Left renal cortex interstitium (tissue), 4 donors: ENCODE measurements at places on chromosomes 1 and 21.
A peak's percentile ranks its signal among the peaks of the same experiment; 100 is the strongest.

GRCh38 chr1:27644369-27645070 is 9.5 kb upstream of the FGR start:
- DNase-seq, result no peak

- no peak for DNase-seq
These were observed 2.0 kb downstream of the HES3 start for GRCh38 chr1:6245869-6246496.

- no peak for DNase-seq
These were observed 22.8 kb downstream of the RAB7B start for GRCh38 chr1:205980237-205980870.

GRCh38 chr1:117555806-117556205 is 50.0 kb upstream of the TENT5C start:
- no peak for DNase-seq

DNA sequence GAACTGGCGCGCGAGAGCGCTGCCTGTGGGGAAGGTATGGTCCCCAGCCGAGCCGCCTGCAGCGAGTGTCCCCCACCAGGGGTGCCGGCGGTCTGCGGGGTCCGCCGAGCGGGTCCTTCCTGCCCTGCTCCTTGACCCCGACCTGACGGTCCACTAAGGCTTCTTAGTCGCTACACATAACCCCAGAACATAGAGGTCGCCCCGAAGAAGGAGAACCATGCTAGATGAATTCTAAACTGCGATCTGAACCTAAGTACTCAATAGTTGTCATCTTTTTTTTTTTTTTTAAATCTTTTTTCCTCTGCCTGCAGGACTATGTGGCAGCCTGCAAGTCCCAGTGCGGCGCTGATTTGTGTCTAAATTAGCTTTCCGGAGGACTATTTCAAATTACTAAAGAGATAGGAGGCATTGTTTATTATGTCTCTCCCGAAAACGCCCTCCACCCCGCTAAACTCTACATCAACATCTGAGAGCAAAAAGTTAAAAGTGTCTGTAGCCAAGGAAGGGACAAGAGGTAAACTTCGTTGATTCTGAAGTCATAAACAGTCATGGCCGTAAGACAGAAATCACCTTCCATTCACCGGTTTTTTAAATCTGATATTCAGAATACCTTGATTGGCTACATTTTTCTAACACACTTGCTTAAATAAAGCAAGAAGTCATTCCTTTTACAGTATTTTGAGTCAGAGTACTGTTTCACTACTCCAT is 476 bp downstream of the AXDND1 start:
- peak; percentile 15 for DNase-seq

GRCh38 chr1:199041173-199041914 is 402.5 kb downstream of the PTPRC start:
- DNase-seq, result no peak

DNA sequence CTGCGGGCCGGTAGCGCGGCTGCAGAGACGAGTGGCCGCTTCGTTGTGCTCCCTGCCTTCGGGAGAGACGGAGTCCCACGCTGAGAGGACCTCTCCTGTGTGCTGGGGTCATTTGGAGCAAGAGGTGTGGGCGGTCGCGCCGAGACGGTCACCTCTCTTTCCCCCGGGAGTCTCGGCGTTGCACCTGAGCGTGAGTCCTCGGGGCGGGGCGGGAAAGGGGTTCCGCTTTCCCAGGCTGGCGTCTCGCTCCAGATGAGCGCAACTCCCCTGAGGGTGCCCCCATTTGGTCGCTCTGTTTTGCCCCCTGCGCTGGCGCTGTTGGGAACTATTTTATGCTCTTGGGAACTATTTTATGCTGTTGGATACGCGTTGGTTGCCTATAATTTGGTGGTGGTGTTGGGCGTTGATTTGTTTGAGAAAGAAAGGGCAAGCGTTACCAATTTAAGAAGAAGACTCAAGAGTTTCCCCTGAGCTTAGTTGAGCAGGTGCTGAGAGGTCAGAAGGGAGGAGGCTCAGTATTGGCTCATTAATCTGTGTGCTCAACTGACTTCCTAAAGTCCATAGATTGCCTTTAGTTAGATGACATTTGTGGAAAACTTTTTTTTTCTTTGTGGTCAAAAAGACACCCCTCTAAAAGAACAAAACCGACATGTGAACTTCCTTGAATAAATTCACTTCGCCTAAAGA is 683 bp downstream of the LRRC8B start:
- DNase-seq, result peak; percentile 32

DNA sequence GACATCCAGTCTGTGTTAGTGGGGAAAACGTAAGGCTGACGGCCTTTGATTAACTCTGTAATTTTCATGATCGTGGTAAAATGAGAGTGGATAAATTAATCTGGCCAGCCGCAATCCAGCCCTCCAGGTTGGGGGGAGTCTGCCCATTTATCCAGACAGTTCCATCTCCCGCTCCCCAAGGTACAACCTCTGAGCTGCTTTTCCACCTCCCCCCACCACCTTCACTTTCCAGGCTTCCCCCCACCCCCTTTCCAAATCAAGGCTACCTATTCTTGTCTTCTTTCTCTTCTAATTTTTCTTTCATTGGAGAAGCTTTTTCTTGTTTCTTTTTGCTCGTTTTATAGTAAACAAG is 6.0 kb downstream of the MIER1 start:
- DNase-seq, result no peak

- no peak for DNase-seq
These were observed 3.1 kb downstream of the SMIM1 start for GRCh38 chr1:3775490-3776230.

GRCh38 chr1:110749960-110750359 is 75.2 kb upstream of the KCNA3 start:
- DNase-seq, result no peak

- DNase-seq, result no peak
These were observed 140.6 kb upstream of the SAMSN1 start for GRCh38 chr21:14686466-14687267.

DNA sequence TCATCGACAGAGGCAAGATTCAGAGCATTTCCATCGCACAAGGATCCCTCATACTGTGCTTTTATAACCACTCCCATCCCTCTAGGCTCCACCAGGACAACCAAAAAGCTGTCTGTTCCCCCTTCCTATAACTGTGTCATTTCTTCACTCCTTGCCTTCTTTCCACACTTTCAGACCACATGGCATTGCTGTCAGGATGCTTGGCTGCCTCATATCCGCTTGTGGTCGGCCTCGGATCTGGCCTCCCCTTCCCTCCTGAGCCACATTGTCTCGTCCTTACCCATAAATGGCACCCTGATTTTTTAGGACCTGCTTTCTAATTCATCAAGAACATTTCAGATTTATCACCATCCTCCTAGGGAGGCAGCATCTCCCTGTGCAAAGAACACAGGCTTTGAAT is 80.5 kb downstream of the HIVEP3 start:
- DNase-seq, result no peak

- peak; percentile 64 for DNase-seq
These were observed at the start of gene LAMC1 for GRCh38 chr1:183023146-183023600. Gene LAMC1, plus strand, starts transcription at chr1:183023420. Its CDS starts 297 bp downstream, at chr1:183023717.

DNA sequence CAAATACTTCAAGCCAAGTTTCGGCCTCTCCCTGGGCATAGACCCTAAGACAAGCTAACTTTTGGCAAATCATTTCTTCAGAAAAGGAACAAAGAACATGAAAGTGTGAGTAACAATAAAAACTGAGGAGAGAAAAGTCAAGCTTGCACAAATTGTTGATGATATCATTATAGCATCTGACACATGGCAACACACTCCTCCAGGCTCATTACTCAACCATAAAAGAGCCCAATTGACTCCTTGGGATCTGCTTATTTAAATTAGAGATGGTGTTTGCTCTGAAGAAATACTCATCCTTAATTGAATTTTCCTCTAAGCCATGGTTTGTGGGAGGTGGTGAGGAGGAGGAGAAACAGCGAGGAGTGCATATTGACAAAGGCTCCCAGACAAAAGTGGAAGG is 54.5 kb downstream of the TNFSF4 start:
- DNase-seq, result no peak

DNA sequence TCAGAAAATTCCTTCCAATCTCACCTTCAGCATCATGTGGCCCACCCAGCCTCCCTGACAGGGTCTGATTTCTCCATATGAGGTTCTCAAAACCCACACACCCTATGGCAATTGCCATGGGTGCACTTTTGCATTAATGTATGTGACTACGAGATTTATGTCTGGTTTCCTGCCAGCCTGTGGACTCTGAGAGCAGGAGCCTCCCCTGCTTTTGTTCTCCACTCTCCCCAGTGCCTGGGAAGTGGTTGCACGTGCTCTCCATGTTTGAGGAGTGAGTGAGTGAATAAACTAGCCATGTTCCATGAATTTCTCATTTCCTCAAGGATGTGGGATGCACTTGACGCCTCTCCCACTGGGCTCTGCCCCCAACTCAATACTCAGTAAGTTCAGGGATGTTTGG is 91.2 kb downstream of the ACTL8 start:
- no peak for DNase-seq

DNA sequence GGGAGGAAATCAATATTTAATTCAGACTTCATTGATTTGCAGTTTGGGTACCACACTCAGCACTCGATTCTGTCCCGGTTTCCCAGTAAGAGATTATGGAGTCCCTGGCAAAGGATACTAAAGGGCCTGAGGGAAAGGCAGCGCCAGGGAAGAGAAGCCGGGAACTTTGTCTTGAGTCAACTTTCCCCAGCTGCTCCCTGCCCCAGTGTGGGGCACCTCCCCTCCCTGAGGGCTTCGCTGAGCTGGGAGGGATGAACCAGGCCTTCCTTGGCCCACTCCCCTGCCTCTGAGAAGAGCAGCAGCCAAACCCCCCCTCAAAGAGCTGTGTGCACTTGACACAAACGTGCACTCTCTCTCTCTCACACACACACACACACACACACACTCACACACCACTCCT is 32.6 kb downstream of the OPTC start:
- no peak for DNase-seq

- DNase-seq, result no peak
These were observed 47.8 kb upstream of the LRRC3 start for GRCh38 chr21:44407493-44407892.
